Left kidney (tissue), 8 donors: ENCODE measurements at places on chromosomes 2 and 18. TPM values are rescaled to one million over a fixed set of nuclear protein-coding genes. Genes with fewer than 3 reads are reported as not detected.

The TIGD1 gene
- 14.2 TPM for polyA plus RNA-seq

The FBXO48 gene
- polyA plus RNA-seq = 2.3 TPM

The SOX11 gene
- polyA plus RNA-seq = 22.9 TPM

The ITGB6 gene
- polyA plus RNA-seq = 16.7 TPM

The AGFG1 gene
- polyA plus RNA-seq = 83.1 TPM

The GPR55 gene
- 0.17 TPM for polyA plus RNA-seq

The ASAP2 gene
- polyA plus RNA-seq = 66.1 TPM

The ACKR3 gene
- polyA plus RNA-seq = 53.2 TPM

The KCTD1 gene
- 68.9 TPM for polyA plus RNA-seq

The ITPRIPL1 gene
- 5.2 TPM for polyA plus RNA-seq

The OTOS gene
- polyA plus RNA-seq = not detected

The GPAT2 gene
- 3.8 TPM for polyA plus RNA-seq

The SERPINB3 gene
- 0.12 TPM for polyA plus RNA-seq

The PROKR1 gene
- 0.40 TPM for polyA plus RNA-seq

The SEPTIN10 gene
- polyA plus RNA-seq = 128 TPM

The ERFE gene
- polyA plus RNA-seq = 7.2 TPM

The EFR3B gene
- polyA plus RNA-seq = 9.9 TPM

The REG3G gene
- polyA plus RNA-seq = not detected

The BOK gene
- polyA plus RNA-seq = 15.1 TPM

The NDUFV2 gene
- 131 TPM for polyA plus RNA-seq

The LDLRAD4 gene
- polyA plus RNA-seq = 9.7 TPM

The ABCG8 gene
- polyA plus RNA-seq = 0.88 TPM
